NCI-H446 (cell line): ENCODE measurements at places on chromosomes 3 and 15.

DNA sequence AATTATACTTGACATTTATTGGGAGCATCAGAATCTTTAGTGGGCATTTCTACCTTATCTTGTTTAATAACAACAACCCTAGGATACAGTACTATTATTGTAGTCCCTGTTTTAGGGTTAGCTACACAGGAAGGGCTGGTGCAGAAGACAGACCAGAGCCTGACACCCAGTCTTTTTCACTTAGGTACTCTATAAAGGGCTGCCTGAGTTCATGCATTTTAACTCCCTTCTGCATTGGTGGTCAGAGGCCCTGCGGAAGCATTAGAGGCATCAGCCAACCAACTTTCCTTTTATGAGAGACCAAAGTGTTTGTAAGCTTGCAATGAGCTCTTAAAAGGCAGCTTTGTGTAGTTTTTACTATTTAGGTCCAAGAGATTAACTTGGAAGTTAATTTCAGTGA, 105.4 kb downstream of the PLCL2 start:
- no peak for DNase-seq

- DNase-seq = no peak
Measured at GRCh38 chr3:33166095-33166494, 52.3 kb downstream of the CRTAP start.

GRCh38 chr15:90326441-90326840, 25.6 kb upstream of the ZNF774 start:
- no peak for DNase-seq

- no peak for DNase-seq
Measured at GRCh38 chr3:39261726-39262125, 18.1 kb downstream of the CX3CR1 start.

- DNase-seq = no peak
Measured at GRCh38 chr3:159832024-159832423, 156.6 kb upstream of the IL12A start.

DNA sequence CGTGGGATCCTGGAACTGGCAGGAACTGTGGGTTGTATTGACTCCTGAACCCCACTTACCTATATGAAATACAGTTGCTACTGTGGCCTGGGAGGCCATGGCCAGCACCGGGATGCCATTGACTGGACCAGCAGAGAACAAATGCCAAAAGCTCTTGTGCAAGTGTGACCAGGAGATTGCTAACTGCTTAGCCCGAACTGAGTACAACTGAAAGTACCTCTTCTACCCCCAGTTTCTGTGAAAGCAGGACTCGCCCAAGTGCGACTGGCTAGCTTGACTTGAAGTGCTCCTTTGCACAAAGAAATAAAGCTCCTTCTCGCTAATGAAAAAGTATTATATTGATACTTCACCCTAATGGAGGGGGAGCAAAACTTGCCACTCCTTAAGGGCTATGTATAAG, 101.3 kb upstream of the ATP11B start:
- DNase-seq = no peak

DNA sequence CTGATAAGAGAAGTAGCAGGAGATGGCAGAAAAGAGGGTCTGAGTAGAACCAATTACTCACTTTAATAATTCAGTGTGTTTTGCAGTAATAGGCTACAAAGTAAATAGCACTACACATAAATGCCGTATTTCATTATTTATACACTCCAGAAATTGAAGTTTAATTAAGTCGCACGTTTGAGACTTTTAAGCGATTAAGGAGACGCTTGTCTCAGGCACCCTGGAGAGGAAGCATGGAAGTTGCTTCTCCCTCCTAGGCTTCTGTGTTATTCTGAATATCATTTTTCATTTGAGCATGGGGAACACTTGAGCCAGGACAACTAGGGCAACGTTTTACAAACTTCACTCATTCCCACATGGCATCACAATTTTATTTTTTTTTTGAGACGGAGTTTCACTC, 12.2 kb downstream of the GXYLT2 start:
- no peak for DNase-seq

DNA sequence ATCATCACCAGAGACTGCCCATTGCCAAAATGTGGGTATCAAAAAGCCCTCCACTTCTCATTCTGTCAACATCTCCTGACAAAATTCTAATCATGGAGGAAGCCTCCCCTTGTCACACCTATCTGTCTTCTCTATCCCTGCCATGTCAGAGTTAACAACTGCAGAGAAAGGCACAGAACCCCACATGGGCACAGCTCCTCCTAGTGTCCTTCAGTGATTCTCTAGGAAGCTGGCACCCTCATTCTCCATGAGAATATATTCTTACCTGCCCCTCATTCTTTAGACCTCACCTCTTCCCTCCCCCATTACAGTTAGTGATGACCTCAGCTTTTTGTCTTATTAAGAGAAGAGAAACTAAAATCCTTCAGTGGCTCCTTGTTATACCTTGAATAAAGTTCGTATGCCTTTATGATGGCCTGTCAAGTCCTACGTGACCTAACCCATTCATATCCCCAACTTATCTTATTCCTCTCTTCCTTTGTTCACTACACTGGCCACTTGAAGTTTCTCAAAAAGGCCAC, 44.6 kb downstream of the NME9 start:
- no peak for DNase-seq

GRCh38 chr3:184741259-184741556, 29.3 kb upstream of the MAGEF1 start:
- no peak for DNase-seq

GRCh38 chr15:76239786-76240185, 71.5 kb downstream of the ETFA start:
- DNase-seq = peak; percentile 2

- DNase-seq = no peak
Measured at GRCh38 chr3:58383904-58384303, 49.7 kb downstream of the PDHB start.

DNA sequence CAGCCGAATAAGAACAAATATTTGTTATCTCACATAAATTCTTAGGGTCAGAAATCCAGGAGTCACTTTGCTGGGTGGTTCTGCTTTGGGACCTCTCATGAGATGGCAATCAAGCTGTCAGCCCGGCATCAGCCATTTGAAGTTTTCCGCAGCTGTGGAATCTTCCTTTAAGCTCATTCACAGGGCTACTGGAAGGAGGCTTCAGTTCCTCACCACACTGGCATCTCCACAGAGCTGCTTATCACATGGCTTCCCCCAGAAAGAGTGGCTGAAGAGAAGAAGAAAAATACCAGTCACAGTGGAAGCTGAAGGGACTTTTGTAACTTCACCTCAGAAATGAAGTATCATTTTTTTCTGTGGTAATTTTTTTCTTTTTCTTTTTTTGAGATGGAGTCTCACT, 267.7 kb downstream of the CHL1 start:
- no peak for DNase-seq

- no peak for DNase-seq
Measured at GRCh38 chr15:85934691-85935090, 140.0 kb upstream of the KLHL25 start.

DNA sequence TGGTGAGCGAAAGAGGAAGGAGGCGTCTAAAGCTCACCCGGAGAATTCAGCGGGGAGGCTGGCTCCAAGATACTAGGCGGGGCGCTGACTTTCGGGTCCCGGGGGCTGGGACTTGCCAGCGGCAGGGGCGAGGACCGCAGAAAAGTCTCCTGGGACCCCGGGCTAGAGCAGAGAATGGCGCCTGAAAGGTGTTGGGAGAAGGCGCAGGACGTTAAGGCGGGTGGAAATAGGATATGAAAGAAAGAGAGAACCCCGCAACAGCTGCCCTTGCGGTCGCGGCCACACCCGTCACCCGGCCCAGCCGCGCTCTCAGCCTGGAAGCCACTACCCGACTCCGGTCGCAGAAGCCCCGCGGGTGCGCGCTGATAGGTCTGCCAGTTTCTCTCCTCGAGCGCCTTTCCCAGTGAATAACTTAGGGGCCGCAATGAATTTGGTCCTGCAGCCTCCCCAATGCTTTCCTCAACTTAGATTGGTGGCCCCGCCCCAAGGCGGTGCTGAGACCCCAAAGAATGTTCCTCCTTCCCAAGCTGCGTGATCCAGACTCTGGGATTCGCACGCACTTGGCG, 604 bp downstream of the LTK start:
- DNase-seq = no peak

DNA sequence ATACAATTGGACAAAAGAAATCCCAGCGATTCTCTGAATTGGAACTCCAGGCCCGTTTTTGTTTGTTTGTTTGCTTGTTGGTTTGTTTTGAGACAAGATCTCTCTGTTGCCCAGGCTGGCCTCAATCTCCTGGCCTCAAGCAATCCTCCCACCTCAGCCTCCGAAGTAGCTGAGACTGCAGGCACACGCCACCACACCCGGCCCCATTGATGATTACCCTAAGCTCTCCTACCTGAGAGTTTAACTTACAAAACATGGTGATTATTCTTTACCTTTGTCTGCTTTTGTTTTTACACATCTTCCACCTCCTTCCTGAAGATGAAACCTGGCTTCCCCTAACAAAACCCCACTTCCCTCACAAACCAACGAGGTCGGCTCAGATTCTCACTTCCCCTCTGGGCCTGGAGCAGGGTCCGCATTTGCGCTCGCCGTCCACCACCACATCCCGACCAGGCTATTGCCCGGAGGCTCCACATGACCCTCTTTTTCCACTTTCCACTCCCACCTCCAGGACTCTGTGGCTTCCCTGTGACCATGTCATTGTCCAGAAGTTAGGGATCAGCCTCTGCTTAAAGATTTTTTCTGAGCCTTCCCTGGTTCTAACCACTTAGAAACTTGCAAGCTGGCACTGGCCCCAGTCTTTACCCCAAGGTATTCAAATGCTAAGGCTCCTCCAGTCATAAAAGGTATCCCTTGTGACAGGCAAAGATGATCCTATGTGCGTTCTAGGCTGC, 14.8 kb downstream of the KLHL6 start:
- DNase-seq = no peak

DNA sequence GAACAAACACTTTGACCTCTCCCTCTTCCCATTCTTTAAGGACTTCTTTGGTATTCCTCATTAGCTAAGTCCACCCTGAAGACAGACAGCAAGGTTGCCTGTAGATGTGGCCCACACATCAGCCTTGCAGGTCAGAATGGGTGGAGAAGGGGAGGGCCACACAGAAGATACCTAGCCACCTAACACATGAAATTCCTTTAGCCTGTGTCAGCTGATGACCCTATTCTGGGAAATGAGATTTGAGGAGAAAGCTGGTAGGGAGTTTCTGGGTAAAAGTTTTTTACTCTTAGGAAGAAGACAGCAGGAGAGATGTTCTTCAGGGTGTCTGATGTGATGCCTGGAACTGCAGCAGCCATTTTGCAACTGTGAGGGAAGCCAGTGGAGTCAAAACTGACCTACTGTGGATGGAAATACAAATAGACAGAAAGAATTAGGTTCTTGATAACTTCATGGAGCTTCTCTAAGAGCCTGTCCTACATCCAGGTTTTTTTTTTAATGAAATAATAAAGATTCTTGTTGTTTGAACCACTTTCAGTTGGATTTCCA, 17.8 kb upstream of the SMAD6 start:
- DNase-seq = no peak

DNA sequence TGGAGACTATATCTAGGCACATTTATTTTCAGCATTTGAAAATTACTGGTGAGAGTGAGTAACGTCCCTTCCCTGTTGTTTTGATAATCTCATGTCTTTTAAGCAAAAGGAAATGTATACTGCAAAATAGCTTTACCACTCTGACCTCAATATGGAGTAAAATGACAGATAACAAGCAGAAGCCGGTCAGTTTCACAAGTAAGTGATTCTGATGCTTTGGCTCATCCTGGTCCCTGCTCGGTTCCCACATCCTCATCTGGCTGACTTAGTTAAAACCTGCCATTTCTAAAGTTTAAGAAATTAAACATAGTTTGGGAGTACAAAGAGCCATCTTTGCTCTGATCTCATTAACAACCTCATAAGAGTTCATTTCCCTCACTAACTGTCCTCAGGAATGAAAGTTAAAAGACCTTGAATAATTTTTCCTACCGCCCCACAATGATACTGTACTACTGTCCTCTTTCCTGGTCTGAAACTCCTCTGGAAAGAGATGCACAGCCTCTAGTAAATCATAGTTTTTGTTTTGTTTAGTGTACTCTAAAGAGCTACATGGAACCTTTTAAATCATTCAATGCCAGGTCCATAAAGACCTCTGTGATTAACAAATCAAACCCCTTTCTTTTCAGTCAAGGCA, 72.3 kb upstream of the ICE2 start:
- no peak for DNase-seq

DNA sequence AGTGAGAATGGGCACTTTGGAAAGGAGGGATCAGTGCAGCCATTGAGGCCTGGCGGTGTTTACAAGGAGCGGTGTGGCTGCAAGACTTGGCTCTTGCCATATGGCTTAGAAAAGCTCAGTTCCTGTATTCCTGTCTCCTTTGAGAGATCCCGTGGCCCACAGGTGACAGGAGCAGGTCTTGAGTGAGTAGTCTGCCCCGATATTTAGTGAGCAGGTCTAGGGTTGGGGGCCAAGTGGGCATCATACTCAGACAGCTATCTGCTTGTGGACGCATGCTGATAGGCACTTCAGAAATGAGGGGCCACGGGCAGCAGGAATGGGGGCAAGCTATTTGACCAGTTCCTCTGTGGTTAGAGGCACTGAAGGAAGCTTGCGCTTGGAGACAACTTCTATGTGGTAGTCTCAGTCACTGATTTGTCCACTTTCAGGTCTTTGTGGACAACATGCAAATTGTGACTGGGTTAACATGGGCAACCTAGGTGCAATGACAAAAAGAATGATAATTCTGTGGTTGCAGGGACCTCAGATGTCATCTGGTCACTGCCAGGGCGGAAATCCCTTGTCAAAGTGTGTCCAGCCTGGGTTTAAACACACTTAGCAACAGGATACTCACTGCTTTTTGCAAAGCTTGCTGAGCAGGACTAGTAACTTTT, 1.1 kb downstream of the TMED3 start:
- DNase-seq = no peak

GRCh38 chr3:181943285-181943684, 231.6 kb downstream of the SOX2 start:
- DNase-seq = no peak

GRCh38 chr3:148026009-148026588, 616.9 kb downstream of the ZIC1 start:
- DNase-seq = no peak

- DNase-seq = peak; percentile 27
Measured at GRCh38 chr3:125051715-125052581, 3.8 kb downstream of the HEG1 start.

GRCh38 chr15:80404057-80404760, at the start of gene ARNT2:
TSS of gene ARNT2 (plus strand) at chr15:80404382. CDS start at chr15:80404516, 134 bp downstream.
- peak; percentile 47 for DNase-seq

DNA sequence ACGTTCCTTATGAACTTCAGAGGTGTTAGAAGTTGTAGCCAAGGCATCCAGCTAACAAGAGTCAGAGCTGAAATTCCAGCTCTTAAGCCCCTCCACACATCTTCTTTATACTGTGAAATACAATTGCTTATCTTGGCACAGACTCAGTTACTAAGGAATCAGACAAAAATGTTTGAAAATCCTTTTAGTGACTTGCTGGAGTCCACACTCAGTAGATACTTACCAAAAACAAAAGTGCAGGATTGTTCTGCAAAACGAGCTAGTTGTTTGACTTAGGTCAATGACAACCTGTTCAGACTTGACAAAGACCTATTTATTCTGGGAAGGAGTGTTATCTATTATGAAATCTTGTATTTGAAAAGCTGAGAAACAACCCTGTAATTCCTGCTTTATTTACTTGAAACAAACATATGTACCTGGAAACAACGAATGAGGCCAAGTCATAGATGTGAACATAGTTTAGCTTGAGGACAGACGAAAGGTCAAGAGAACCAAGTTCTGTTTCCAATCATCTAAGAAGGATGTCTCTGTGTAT, 38.5 kb downstream of the B3GNT5 start:
- DNase-seq = no peak

- no peak for DNase-seq
Measured at GRCh38 chr3:143208976-143209714, 89.6 kb downstream of the CHST2 start.
